ENCODE measurements at places on chromosomes 12 and 14.
A peak's percentile ranks its signal among the peaks of the same experiment; 100 is the strongest.

GRCh38 chr14:90296641-90297040, 35.1 kb downstream of the NRDE2 start:
- no peak for DNase-seq

- DNase-seq, result no peak
These were observed 3.3 kb downstream of the NEMF start for GRCh38 chr14:49849213-49849847.

GRCh38 chr14:90355540-90356518, 24.1 kb upstream of the NRDE2 start:
- no peak for DNase-seq

DNA sequence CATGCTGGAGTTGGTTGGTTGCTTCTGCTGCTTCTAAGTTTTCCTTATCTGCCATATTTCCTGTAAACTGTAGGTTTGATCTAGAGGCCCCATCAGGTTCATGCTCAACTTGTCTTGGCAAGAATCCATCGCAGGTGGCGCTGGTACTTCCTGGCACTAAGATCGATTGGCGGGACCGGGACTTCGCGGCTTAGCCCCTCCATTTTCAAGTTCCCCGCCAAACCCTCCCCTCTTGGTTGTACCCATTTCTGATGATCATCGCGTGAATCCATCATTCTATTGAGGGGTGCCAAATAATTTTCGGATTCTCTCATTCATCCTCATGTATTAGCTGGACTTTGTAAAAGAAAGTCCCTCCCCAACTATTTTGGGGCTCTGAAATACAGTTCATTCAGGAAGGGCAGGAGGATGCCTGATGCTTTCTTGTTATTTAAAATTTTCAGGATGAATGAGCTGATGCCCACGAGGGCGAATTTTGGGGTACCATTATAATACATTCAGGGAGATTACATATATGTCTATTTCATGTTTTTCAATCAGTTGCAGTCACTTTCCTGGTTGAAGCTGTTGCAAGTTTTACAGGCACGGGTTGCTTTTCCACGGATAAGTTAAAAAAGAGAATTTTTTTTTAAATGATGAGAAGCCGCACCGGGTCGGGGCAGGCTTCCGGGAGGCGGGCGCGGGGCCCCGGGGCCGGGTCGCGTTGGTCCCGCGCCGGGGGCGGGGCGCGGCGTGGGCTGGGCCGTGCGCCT, 395 bp upstream of the BRI3BP start:
- DNase-seq, result peak; percentile 34

GRCh38 chr12:9872742-9873141, 3.6 kb upstream of the CLEC2B start:
- DNase-seq, result no peak

GRCh38 chr14:52073251-52073650, 4.4 kb upstream of the NID2 start:
- no peak for DNase-seq

DNA sequence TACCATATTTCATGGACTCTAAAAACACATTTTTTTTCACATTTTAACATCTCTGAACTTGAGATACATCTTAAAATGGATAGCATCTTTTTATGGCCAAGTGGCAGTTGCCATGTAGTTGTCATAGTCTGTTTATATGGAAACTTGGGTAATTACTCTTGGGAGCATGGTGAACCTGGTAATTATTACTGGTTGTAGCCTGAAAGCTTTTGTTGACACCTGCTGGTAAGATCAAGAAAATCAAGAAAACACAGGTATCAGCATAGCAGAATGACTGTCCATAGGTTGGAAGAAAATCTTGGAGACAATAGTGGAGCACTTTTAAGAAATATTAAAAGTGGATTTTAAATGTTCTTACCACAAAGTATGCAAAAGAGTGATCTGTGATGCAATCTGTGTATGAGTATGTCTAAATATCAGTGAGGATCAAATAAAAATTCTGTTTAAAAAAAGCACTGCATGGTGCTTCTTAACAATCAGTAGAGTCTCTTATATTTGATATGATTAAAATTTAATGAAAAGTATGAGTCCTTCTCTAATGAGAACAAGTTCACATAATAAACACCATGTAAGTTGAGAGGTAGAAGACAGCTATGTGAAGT, 44.2 kb downstream of the TTC8 start:
- DNase-seq, result peak; percentile 15

DNA sequence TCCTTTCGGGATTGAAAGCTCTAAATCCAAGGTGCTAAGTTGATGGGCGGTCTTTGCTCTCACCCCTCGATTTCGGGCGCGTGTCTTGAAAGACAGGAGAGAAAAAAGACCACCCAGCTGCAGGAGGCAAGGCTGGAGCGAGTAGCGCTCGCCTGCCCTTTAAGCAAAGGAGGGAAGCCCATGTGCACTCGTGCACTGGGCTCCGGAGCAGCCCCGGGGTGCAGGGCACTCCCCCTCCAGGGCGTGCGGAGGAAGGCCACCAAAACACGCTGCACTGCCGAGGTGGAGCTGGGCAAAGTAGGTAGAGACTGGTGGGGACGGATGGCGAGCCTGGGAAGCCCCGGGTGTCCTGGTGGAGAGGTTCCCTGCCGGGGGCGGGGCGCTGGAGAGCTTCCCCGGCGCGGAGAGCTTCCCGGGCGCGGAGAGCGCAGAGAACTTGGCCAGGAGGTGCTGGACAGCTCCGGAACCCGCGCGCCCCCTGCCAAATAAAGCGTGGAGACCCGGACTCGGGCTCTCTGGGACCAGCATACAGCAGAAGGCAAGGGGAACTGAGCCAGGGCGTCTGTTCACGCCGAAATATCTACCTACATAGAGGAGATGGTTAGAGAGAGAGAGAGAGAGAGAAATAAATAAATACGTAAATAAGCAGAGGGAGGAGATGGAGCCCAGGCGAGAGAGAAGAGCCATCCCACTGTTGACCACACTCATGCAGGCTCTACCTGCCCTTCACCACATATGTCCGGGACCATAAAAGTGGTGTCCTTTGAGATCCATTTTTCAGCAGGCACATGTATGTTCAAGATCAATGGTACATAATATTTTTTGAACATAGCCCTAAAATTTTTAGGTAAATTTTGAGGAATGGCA, 662 bp upstream of the NELL2 start:
- no peak for DNase-seq

GRCh38 chr12:80513211-80513610, 69.2 kb downstream of the PTPRQ start:
- DNase-seq, result no peak

GRCh38 chr12:10082117-10082874, 16.5 kb downstream of the CLEC1A start:
- no peak for DNase-seq

DNA sequence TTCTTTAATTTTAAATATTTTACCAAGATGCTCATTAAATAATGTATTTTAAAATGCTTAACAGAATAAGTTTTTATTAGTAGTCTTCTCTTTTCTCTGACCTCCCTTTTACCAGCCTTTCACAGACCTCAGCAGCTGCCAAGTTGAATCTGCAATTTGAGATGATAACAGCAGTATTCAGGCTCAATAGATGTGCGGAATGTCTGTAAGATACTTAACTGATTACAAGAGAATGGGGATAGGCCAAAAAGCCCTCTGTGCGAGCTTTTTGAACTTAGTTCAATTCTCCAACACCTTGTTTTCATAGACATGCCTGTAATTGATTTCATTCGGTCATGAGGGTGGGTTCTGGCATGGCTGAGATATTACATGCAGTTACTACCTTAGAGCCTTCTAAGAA, 277.2 kb downstream of the TMTC2 start:
- no peak for DNase-seq

GRCh38 chr12:98701166-98701565, 56.1 kb downstream of the APAF1 start:
- no peak for DNase-seq

- no peak for DNase-seq
These were observed 93.8 kb downstream of the RFLNA start for GRCh38 chr12:124388679-124389137.

DNA sequence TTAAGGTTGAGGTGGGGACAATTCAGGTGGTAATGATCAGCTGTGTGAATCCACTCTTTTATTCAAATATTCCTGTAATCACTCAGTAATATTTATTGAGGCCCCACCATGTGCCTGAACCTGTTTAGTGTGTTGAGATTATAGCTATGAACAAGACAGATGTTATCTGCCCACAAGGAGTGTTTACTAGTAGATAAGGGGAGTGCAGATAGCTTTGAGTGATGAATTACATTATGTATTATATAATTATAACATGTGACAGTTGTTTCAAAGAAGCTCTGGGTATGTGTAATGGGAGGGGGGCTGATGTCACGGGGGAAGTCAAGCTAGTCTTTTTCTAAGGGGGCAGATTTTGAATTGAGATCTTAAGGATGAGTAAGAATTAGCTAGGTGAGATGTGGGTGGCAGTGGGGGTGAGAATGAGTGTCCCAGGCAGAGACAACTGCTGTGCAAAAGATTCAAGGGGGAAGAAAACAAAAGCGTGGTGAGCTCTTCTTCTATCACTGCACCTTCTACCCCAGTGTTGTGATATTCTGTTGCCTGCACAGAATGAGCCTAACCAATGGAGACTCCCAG, 21.3 kb upstream of the SRRM4 start:
- DNase-seq, result no peak

- no peak for DNase-seq
These were observed 6.0 kb downstream of the HMGA2 start for GRCh38 chr12:65830305-65830704.

DNA sequence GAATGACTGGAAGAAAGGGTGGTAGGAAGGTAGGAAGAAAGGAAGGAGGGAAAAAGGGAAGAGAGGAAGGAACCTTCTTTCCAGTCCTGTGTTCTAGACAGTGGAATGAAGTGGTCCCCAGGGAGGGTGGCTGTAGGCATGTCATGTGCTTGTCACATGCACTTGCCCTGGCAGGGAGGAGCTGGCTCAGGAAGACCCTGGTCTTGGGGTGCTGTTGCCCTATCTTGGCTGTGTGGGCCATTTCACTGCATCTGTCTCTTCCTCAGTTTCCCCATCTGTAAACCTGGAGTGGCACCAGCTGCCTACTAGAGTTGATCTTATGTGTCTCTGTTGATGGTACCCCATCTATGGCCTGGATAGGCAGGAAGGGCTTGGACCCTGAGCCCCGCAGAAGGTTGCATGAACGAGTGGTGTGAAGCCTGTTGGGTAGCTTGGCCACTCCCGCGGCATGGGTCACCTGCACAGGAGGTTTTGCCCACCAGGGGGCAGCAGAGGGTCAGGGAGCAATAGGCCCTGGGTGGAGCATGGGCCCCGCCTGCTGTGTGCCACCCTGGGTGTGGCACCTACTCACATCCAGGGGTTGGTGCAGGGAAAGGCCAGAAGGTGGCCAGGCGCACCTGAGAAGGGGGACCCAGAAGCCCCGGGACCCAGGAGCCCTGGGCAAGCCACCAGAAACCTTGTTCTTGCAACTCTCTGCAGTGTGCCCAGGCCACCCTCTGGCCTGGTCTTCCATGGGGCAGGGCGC, 25.1 kb downstream of the MEG3 start:
- DNase-seq, result peak; percentile 79

- DNase-seq, result no peak
These were observed 151.6 kb downstream of the HELB start for GRCh38 chr12:66453844-66454243.

- no peak for DNase-seq
These were observed 166.7 kb downstream of the TMTC3 start for GRCh38 chr12:88308825-88309224.

DNA sequence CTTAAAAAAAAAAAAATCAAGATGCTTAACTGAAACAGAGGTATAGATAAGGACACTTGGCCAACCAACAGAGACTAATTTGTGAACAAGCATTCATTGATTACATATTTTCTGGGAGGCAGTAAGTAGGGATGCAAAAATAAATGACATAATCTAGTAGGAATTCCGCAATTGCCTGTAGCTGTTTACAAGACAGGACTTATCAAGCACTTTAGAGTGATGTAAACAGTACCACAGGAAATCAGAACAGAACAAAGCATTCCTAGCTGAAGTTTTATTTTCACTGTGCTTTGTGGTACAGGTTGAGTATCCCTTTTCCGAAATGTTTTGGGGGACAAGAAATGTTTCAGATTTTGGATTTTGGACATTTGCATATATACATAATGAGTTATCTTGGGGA, 68.2 kb upstream of the FGD4 start:
- DNase-seq, result no peak

DNA sequence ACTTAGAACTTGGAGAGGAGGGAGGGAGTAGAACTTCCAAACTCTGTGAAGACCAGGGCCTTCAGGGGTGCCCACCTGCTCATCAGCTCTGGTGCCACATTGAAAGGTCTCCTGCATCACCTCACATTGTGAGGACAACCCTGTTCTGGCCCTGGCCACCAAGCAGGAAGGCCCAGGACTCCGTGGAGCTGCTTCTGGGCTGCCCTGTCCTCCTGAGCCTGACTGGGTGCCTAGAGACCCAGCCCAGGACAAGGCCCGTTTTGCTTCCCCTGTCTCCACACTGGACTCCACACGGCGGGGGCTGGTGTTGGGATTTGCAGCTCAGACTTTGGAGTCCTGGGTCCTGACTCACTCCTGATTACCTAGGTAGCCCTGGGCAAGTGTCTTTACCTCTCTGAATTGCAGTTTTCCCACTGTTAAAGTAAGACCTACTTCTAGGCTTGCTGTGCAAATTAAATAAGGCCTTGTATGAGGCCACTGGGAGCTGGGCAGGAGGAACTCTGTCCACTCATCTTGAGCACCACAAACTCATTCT, 12.5 kb upstream of the KRT82 start:
- no peak for DNase-seq

DNA sequence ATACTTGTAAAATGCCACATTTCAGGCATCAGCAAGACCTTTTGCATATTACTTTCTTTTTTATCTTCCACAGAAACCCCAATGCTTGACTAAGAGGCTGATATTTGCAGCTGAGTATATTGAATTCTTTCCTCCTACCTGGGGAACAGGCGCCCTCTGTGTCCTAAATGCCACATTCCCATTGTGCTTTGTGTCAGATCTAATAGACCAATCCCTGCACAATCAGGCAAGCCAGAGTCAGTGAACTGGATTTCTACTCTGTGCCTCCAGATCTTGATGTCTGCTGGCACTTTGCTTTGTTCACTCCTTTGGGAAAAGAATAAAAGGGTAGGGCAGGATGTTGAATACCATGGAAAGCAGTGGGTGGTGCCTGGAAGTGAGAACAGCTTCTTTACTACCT, 22.4 kb upstream of the TAS2R42 start:
- no peak for DNase-seq

DNA sequence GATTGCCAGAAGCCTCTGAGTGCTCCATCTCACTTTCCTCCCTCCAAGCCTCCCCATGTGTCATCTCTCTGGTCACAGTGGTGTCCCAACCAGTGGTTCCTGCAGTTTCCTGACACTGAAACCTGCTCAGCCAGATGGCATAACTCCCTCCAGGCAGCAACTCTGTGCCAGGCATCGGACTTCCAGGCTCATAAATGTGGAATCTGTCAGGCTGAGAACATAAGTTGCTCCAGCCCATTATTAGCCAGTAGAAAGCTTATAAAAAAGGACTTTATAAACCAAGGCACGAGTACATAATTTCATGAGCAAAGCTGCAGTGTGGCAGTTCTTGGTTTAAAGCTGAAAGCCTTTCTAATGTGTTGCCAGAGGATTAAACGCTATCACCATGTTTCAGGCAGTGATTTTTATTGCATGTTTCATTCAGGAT, 194.3 kb downstream of the DACT1 start:
- DNase-seq, result no peak

GRCh38 chr14:89065879-89066278, 241.4 kb downstream of the TTC8 start:
- DNase-seq, result no peak
